ENCODE measurements at places on chromosomes 6 and 20.
A peak's percentile ranks its signal among the peaks of the same experiment; 100 is the strongest.

DNA sequence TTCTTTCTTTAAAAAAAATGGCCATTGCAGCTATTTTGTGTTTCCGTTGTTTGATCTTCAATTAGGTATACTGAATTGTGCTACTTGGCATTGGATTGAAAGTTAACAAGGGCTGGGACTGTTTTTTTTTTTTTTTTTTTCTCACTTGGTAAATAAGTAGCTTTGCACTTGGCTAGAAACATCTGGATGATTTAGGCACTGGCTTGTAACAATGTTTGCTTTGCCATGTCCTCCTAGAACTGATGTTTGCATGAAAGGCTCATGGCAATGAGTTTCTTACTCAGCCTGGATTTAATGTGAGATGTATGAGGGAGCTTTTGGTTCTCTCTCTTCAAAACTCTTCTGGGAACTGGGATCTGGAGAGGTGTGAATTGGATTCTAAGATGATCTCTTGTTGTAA, 414.1 kb downstream of the CDH26 start:
- no peak for DNase-seq

DNA sequence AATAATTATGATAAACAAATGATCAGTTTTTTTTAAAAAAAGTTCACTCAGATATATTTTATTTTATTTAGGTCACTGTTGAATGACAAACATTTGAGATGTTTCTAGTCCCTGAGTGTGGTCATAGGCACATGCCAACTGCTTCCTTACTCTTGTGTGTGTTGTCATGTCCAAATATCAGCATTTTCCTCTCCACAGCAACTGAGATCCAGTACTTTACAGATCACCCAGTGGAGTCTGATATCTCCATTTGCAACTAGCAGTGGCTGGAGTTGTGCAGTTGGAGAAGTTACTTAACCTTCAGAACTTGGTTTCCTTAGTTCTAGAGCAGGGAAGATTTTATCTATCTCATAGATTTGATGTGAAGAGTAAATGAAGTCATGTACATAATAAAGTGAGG, 101.3 kb downstream of the MYB start:
- DNase-seq, result no peak

- DNase-seq, result no peak
These were observed 25.1 kb downstream of the PRKN start for GRCh38 chr6:162702446-162702845.

- no peak for DNase-seq
These were observed 7.7 kb upstream of the CLIC5 start for GRCh38 chr6:46023216-46023915.

GRCh38 chr6:47235421-47235820, 74.3 kb downstream of the TNFRSF21 start:
- DNase-seq, result no peak

DNA sequence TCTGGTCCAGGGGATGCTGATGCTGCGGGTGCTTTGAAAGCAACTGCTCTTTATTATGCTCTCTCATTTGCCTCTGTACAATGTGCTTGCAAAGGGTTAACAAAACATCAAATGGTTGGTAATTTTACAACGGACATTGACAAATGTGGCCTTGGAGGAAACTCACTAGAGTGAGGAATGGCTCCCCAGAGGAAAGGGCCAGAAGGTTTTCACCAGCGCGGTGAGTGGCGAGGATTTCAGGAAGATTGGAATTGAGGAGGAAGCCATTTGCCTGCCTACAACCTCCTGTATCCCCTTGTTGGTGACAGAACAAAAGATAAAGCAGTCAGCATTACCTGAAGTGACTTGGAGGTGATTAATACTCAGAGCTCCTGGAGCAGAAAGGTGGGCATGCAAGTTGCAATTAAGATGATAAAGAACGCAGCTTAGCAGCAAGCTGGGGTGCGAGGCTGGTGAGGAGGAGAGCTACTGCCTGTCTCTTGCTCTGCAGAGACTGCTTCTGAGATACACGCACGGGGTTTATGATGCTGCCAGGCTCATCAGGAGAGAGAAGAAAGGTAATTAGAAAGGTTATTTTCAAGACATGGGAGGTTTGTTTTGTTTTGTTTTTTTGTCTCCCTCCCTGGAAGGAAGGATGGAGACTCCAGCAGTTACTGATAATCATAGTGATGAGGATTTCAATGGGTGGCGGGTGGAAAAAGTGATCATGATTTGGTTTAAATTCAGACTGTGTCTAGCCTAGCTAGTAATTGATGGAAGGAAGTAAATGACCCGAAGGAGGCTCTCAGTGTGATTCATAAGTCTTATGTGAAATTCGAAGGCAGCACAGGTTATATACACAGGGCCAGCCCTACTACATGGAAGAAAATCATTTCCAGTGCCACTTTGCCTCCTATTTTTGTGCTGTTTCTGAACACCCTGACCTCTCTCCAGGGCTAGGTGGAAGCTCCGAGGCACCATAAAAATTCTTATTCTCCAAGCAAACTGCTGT, 141.6 kb upstream of the DTNBP1 start:
- DNase-seq, result no peak

DNA sequence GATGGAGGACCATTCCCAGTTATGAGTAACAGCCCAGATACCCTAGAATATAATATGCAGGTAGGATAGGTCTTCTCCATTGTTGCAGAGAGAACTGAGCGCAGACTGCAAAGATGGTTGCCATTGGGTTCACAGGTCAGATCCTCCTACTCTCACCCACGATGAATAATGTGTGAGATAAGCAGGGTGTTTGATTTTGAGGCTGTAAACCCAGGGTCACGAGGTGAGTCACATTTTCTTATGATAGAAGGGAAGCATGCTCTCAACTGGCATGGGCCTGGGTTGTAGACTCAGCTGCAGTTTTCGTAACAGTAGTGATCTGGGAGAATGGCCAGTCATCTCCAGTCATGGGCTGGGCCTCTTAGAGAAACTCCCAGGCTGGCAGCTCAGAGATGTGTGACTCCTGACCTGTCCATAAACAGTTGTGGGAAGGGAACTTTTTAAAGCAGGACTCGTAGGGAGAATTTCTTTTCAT, 74.2 kb downstream of the CD164 start:
- no peak for DNase-seq

DNA sequence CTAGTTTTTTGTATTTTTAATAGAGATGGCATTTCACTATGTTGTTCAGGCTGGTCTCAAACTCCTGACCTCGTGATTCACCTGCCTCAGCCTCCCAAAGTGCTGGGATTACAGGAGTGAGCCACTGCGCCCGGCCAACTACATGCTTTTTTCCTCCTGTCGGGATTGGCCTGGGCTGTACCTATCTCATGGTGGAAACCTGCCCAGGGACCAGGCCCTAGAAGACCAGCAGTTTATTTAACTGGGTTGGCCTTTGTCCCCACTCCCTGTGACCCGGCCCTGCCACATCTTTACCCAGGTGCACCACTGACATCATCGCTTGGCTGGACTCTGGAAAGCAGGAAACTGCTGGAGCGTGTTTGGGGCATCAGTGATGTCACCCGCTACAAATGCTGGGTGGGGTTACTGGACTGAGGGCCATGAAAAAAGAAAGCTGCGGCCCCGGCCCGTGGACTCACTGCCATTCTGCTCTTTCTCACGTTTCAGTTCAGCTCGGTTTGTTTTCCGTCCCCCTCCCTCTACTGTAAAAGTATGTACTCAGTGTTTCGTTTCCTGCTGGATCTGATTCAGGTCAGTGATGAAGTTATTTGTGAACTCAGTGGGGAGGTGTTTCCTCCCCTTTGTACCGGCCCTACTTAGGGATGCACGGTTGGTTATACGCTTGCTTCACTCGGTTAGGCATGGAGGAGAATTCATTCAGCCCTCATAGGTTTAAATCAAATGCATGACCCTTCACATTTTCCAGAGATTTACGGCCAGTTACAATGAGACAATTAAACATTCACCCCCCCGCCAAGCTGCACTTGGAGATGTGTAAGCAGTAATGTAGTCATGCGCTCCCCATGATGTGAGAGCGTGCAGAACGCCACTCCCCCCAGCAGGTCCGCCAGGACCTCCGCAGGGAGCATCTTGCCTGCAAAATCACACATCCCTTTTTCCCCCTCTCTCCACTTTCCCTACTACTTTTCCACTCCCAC, 179.3 kb downstream of the MTHFD1L start:
- DNase-seq, result no peak

GRCh38 chr6:119880840-119881239, 531.3 kb upstream of the MAN1A1 start:
- no peak for DNase-seq

GRCh38 chr20:25361287-25361683, 29.4 kb downstream of the ABHD12 start:
- DNase-seq, result no peak

DNA sequence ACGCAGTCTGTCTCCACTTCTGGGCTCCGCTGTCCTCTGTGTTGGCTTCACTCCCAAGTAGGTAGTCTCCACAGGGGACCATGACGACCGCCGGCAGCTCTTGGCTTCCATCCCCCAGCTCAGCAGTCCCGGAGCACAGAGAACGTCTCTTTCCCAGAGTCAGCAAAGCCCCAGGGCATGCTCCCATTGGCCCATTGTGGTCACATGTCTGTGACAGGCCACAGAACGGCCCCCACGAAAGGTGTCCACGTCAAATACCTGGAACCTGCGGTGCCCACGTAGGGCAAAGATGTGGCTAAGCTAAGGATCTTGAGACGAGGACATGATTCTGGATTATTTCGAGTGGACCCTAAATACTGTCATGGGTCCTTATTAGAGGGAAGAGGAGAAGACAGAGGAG, 438.4 kb upstream of the SULF2 start:
- DNase-seq, result no peak

DNA sequence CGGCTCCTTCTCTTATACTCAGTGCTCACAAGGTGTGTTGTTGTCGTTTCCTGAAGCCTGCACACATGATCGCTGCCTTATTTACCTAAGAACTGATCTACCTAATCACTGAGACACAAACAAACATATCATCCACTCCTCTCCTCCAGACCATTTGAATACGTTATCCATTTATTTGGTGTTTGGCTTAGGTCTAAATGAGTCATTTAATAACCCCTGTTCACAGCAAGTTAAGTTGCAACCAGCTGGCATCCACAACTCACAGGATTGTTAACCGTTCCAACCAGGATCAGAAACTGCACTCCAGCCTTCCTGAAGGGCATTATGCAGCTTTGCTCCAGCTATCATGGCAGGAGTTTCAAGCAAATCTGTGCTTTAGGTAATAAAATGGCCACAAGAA, 511.1 kb upstream of the MAP3K7 start:
- DNase-seq, result no peak

DNA sequence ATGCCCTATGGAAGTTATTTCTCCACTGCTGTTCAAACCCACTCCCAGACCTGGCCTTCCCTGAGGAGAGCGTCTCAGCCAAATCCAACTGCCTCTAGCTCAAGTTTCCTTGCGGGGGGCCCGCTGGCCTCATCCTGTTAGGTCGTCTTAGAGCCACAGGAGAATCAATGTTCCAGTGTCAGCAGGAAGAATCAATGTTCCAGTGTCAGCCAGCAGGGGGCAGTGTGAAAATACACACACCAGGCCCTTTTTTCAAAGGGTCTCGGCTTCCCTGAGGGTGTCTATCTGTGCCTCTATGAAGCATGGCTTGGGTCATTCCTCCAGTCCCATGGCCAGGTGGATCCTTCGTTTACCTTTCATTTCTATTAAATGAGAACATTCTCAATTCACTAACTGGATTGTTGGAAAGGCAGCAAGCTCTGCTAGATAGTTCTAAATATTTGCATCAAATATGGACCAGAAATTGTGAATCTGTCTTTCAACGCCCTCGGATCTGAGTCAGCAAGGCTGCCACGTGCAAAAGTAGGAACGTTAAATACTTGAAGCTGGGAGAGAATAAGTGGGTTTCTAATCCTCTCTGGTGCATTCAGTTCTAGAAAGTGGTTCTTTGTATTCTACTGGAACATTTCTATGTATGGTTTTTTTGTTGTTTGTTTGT, 19.2 kb downstream of the PRND start:
- peak; percentile 20 for DNase-seq

DNA sequence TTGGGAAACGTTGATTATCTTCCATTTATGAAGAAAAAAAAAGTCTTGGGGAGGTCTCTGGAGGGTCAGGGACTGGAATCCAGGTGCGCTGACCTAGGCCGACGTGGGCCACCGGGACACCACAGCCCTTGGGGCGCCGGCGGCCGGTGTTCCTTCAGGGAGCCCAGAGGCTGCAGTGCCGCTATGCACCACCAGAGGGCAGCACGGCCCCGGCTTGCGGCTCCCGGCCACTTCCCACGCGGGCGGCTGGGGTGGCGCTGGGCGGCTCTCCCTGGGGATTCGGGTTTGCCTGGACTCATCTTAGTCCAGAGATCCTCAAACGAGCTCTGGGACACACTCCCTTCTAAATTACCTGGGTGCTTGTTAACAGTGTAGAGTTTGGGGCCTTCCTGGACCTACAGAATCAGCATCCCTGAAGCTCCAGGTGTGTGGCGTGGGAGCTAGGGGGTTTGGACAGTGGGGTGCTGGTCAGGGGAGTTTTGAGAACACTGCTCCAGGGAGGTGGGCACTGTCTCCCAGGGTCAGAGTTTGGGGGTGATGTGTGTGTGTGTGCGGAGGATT, 23.0 kb upstream of the GTSF1L start:
- peak; percentile 57 for DNase-seq

DNA sequence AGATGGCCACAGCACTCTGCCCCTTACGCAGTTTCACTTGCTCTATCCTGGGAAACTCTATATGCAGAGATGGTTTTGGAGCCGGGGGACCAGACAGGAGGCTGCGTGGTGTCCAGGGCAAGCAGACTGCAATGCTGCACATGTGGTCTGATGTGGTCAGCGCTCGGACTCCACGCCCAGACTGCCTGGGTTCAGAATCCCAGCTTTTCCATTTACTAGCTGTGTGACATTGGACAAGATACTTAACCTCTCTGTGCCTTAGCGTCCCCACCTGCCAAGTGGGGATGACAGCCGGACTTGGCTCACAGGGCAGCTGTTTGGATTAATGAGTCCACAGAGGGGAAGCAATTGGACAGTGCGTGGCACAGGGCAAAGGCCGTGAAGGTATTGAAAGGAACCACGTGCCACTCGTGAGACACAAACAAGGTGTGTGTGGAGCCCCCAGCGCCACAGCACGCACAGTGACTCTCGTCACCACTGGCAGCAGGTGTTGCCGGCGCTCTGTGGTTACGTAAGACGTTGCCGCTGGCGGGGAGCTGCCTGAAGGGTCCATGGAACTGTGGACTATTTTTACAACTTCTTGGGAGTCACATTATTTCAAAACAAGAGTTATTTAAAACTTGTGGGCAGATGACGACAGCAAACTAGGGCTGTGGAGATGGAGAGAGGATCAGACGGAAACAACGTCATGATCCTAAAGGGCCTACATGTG, 201.4 kb downstream of the PREX1 start:
- DNase-seq, result no peak

- DNase-seq, result no peak
These were observed 398 bp upstream of the SPATS1 start for GRCh38 chr6:44342052-44342451.
